Stromal cell of bone marrow (primary cell): ENCODE measurements at places on chromosomes 12 and 14.

- DNase-seq: no peak
Measured at GRCh38 chr14:50335989-50336824, 24.1 kb downstream of the DMAC2L start.

- no peak for DNase-seq
Measured at GRCh38 chr12:530308-530707, 70.6 kb downstream of the B4GALNT3 start.

DNA sequence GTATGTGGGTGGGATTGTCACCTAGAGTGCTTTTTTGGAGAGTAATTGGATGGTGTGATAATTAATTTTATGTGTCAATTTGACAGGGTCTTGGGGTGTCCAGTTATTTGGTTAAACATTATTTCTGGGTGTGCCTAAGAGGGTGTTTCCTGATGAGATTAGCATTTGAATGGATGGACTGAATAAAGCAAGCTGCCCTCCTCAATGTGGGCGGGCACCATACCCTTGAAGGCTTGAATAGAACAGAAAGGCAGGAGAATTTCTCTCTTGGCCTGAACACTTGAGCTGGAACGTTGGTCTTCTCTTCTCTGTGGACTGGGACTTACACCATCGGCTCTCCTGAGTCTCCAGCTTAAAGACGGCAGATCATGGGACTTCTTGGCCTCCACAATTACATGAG, 28.8 kb upstream of the TCL1B start:
- no peak for DNase-seq

GRCh38 chr12:131010396-131011131, 56.9 kb downstream of the ADGRD1 start:
- DNase-seq: no peak

GRCh38 chr12:3364661-3365462, 126.1 kb upstream of the PRMT8 start:
- DNase-seq: no peak

- no peak for DNase-seq
Measured at GRCh38 chr12:90484094-90484493, 470.9 kb downstream of the CCER1 start.

DNA sequence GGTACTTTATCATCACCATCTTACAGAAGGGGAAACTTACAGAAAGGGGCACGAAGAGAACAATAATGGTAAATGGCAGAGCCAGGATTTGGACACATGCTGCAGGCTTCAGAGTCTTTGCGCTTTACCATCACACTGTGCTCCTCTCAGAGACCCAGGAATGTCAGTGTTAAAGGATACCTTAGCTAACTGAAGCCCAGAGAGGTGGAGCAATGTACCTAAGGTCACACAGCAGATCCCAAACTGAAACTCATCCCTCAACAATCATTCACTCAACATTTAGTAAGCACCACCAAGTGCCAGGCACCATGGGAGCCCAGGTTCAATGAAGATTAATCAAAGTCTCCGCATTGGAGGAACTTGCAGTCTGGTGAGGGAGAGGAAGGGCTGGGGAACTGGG, 8.0 kb upstream of the KRT78 start:
- no peak for DNase-seq
